NK-92 treated with Interleukin-12 subunit alpha and Interleukin-12 subunit beta, amount 100 ng/mL, for 24 hours (cell line): ENCODE measurements at places on chromosomes 5 and 9.

DNA sequence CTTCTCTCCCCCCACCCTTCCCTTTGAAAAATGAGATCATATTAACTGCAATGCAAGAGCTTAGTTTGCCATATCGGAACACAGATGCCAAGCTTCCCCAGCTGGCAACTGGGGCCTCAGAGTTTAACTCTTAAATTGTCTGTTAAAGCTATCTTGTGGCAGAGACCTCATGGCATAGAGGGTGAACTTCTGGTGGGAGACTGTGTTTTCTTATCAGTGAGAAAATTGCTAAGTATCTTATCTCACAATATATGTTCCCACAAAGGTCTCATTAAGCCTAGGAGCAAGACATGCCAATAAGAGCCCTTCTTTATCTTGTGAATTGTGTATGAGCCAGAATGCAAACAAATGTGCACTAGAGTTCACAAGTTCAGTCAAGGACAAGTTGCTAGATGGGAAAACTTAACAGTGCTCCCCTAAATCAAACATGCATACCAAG is 12.3 kb downstream of the NFIB start:
- DNase-seq = no peak

DNA sequence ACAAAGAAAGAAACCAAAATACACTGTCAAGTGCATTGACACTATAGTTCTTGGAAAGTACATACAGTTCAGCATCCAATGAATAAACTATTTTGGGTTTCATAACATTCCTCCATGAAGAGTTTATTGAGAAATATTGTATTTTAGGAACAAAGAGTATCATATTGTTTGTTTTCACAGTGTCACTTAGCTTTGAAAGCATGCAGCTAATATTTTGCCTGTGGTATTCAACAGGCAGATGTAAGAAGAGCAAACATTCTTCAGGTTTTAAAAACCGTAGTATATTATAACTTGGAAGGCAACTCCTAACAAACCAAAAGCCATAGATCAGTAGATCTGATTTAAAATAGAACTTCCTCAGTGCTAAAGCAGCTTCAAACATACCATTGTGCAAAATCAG is 4.5 kb downstream of the PRELID2 start:
- DNase-seq = no peak

DNA sequence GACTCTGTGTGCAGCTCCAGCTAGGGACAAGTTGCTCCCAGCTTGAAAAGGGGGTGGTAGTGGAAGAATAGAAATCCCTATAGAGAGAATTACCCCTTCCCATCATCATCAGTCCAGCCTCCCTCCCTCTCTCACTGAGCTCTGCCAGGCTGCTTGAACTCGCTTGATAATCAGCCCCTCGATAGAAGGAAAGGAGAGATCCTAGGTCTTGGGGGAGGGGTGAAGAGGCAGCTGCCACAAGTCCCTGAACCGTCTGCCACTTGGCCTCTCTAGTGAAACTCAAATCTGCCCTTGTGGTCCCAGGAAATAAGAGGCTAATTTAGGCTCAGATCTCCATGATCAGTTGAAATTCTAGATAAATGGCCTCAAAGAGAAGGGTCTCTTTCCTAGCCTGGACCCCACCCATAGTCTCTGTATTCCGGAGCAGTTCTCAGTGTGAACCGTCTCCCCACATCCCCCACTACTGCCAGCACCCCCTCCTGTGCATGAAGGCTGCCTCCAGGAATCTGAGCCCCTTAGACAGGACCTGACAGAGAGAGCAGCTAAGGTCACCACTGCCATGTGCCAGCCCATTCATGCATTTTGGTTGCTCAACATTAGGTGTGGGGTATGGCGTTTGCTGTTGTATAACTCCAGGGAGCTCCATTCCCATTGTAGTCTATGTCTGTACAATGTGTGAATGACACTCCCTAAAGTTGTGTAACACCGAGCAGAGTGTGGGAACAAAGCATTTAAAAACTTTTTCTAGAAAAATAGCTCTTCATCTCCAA is 5.5 kb downstream of the DNAJB5 start:
- DNase-seq = no peak

DNA sequence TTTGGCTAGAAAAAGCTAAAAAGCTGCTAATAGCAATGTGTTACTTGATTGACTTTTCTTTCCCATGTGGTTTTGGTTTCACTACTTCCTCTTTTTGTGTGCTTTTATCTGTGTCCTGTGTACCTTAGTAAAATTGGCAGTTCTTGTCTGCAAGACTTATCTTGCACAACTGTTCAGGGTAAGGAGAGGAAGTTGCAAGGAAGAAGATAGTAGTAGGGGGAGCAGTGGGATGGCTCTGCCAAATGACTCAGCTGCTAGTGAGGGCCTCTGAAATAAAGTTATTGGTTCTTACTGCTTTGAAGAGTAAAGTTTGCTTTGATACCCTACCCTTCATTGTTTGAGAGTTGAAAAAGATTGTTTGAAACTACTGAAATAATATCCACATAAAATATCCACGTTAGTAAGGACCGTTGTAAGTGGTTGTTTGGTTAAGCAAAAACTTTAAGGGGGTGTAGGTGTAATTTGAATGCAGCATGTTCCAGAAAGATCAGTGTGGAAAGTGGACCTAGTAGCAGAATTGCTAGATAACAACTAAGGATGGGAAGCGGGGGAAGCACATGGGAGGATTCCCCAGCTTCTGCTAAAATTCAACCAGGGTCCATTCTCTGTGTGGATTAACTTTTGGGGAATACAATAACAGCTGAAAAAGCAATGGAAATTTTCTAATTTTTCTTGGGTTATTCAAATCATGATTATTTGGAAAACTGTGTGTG is 123.5 kb downstream of the SCAMP1 start:
- DNase-seq = peak; percentile 8

- no peak for DNase-seq
Observed at GRCh38 chr5:56633950-56634349, 181.4 kb upstream of the MAP3K1 start.

GRCh38 chr5:107418902-107419301 is 251.8 kb downstream of the EFNA5 start:
- DNase-seq = no peak

DNA sequence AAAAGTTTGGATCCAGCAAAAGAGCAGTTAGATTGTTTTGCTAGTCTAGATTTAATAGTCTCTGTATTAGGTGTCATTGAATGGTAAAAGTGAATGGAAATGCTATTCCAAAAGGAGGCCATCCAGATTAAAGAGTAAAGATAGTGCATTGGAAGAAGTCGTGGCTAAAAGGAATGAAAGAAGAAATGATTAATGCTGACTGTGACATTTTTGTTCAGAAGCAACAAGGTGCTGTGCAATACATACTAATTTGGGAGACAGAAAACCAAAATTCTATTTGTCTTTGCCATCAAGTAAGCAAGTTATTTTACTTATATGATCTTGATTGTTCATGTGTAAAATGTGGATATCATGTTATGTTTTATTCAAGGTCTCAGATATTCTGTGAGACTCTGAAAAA is 85.1 kb downstream of the GPBP1 start:
- no peak for DNase-seq

GRCh38 chr5:83472213-83472507 is 616 bp downstream of the VCAN start:
- no peak for DNase-seq

- no peak for DNase-seq
Observed at GRCh38 chr5:16593013-16593412, 23.8 kb downstream of the RETREG1 start.

- DNase-seq = peak; percentile 44
Observed at GRCh38 chr9:33264003-33264472, 470 bp downstream of the BAG1 start.

GRCh38 chr9:110659891-110660541 is 8.6 kb upstream of the MUSK start:
- no peak for DNase-seq

DNA sequence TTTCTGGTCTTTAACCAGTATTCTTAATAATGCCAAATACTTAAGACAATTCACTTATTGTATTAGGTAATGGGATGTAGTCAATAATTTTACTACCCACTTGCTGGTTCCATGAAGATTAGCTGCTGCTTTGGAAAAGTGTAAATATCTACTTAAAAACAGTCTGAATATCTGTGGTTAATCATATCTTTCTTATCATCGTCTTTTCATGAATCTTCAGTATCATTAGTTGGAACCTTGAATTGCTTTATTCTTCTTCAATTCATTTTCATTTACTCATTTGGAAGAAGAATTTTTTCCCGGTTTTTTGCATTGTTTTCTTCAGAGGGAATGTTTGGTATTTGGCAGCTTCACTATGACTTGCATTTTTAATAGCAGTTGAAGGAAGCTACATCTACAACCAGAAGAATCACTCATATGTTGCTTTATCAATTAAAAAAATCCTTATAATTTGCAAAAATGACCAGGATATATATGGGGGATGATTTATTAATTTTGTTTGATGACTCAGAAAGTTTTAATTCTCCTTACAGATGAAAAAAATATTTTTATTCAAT is 1398.3 kb upstream of the CDH6 start:
- DNase-seq = no peak

DNA sequence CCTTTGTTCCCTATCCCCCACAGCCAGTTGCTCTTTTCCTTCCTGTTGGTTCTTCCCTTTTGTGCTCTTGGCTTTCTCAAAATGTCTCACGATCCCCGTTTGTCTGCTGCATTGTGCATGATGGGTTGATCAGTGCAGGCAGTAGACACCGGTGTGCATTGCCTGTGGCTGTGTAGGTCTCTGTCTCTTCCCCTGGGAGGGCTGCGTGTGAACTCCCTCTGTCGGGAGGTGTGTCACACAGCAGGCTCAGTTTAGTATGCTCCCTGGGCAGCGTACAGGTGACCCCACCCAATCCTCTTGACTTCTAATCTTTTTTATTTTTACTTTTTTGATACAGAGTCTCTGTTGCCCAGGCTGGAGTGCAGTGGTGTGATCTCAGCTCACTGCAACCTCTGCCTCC is 265.3 kb downstream of the FSTL4 start:
- DNase-seq = no peak

- no peak for DNase-seq
Observed at GRCh38 chr5:87116825-87117512, 150.7 kb upstream of the RASA1 start.

DNA sequence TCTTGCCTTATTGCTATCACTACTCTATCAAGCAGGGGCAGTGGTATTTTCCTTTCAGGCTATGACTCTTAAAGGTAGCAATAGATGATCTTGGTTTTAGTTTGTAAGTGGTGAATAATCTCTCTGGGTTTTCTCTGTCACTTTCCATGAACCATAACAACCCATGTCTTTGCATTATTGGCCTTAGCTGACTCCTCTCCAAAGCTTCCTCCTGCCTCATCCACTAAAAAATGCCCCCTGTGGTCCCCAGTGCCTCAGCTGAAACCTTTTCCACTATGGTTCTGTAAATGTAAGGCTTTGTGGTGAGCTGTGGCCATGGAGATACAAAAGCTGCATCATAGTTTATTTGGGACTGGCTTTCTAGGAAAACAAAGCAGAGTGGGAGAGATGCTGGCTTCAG is 128.8 kb downstream of the GPBP1 start:
- no peak for DNase-seq

DNA sequence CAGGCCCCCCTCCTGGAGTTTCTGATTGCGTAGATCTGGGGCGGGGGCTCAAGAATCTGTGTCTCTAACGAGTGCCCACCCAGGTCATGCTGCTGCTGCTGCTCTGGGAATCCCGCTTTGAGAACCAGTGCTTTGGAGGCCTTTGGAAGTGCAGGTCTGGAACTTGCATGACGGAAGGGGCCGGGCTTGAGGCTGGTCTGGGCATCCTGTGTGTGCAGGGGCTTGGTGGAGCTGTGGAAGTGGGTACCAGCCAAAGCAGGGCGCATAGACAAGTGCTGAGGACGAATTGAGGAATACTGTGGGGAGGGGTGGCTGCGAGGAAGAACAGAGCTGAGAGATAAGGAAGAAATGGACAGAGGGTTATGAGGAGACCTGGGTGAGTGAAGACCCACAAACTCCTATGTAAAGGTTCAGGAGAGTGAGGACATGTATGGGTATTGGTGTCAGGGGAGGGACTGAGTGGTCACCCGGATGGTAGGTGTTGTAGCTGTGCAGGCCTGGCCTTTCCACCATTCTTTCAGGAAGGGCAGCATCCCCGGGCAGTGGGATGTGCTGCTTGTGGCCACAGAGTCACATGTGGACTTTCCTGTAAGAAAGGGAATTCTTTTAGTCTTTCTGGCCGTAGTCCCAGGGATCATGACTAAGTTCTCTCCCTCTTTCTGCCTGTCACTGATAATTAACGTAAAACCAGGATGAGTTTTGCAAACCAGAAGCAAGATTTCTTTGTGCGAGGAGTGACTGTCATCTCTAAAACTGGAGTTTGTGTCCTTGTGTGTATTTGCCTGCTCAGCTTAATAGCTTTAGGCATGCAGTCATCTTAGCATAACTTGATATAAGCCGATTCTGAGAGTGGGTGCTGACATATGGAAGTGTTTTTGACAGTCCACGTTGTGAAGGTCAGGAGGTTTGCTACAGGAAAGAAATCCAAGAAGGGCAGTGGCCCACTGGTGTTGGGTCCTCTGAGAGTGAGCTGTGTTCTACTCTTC is 43.3 kb upstream of the TJP2 start:
- no peak for DNase-seq

- DNase-seq = no peak
Observed at GRCh38 chr5:161751265-161751664, 65.7 kb downstream of the GABRA6 start.

- no peak for DNase-seq
Observed at GRCh38 chr9:109870365-109870764, 90.4 kb downstream of the PALM2AKAP2 start.

- DNase-seq = no peak
Observed at GRCh38 chr5:19564036-19564435, 424.0 kb downstream of the CDH18 start.

DNA sequence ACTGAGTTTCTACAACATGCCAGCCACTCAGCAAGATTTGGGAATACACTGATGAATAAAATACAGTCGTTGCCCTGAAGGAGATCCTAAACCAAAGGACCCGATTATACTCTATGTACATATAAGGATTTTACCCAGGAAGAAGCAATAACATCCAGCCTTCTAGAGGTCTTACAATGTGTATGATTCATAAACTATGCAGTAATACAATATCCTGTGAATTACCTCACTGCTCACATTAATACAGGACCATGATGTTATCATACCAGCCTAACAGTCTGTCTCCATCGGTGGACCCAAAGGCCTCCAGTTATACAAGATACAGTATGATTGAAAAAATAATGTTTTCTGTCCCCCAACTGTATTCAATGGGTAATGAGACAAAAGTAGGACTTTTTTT is 310.5 kb upstream of the TRPM3 start:
- DNase-seq = no peak

GRCh38 chr5:19035816-19036215 is 952.2 kb downstream of the CDH18 start:
- DNase-seq = no peak

GRCh38 chr9:110619831-110620230 is 40.3 kb upstream of the SVEP1 start:
- no peak for DNase-seq

DNA sequence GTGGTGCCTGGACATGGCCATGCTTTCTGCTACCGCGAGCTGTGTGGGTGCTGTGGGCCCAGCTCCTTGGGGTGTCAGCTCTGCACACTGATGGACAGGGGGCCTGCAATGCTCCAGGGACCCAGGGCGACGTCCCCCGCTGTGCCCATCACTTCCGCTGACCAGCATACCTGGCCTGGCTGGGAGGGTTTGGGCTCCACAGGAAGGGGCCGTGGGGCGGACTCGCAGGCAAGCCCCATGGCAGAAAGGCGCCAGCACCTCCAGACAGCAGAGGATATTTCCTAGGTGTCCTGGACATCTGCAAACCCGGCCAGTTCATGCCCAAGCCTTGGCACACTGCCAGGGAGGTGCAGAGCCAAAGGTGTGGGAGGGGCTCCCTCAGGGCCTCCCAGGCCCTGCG is 295.8 kb upstream of the IRX4 start:
- no peak for DNase-seq

- no peak for DNase-seq
Observed at GRCh38 chr5:126936775-126937418, 93.5 kb downstream of the MARCHF3 start.

GRCh38 chr9:129612815-129613519 is 7.9 kb downstream of the C9orf50 start:
- no peak for DNase-seq
